ENCODE measurements at places on chromosomes 5 and 9.

DNA sequence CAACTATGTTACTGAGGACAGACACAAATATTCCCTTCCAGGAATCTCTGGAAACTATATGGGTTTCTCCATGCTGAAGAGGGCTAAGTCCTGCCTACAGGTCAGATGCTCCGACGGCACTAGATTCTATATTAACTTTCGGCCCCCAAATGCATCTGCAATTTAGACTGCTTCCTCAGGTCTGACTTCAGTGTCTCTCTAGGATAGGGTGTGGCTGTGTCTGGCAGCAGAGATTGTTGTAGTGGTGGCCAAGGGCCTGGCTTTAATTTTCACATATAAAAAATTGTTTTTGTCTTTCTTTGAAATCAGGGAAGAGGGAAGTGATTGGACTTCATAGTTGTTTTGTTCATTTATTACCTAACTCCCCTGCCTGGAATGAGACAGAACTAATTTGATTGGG lies 101.8 kb downstream of the PJA2 start:
- no peak for DNase-seq

DNA sequence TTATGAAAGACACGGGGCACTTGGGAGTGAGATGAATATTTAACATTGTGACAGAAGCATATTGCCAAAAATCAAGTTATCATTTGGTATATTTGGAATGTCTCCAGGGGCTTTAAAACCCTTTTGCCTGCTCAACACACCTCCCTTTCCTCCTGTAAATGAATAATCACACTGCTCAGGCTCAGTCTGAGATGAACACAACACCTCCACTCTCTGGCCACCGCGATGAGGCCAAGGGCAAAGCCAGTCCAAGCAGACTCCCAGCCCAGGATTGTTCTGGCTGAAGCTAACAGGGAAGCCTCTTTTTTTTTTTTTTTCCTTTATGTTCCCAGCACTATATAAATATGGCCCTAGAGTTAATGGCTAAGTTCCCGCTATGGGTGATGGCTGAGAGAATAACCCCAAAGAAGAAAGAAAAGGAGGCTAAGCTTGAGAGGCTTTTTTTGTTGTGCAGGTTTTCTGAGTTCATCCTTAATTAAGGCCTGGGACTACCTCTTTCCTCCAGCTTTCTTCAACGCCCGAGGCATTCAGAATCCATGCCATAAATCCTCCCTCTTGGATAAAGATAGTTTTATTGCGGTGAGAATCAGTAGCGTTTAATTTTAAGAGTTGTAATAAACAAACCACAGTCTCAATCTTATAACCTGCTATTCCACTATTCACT lies 10.5 kb upstream of the ERAP1 start:
- no peak for DNase-seq

GRCh38 chr5:176730815-176731475 lies 79.4 kb upstream of the UNC5A start:
- DNase-seq = peak; percentile 39

- DNase-seq = no peak
These were observed 75.9 kb downstream of the AUH start for GRCh38 chr9:91285729-91286353.

GRCh38 chr5:179322071-179323025 lies 22.9 kb downstream of the ADAMTS2 start:
- no peak for DNase-seq

GRCh38 chr5:141369994-141370848 lies at the start of gene PCDHGB3:
TSS of gene PCDHGB3 (plus strand) at chr5:141370242. CDS start at chr5:141370395, 153 bp downstream.
- DNase-seq = peak; percentile 84

DNA sequence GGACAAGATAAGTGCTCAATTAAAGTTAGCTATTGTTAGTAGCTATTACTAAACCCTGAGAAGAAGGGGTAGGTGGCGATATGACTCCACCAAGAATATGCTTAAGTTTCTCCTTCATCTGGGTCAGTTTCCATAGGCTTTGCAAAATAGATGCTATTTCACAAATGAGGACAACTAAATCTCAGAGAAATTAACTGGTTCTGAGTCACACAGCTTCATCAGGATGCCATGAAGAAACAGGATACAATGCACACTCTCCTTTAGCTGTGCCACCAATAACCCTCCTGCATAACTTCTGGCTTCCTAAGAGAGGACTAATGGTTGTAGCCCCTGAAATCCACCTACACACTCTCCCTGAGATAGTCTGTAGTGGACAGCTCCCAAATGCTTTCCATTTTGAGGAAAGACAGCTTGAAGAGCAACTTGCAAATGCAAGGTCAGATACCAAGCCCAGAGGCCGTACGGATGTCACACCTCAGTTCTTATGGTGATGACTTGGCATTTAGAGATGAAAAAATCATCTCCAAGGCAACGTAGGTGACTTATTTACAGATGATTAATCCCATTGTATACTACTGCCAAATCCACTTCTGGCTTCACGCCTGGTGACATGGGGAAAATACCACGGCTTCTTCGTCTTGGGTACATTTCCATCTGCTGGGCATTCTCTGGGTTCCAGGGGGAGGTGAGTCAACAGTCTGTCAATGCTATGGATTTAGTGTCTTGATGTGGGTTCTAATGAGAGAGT lies 251.4 kb upstream of the IL12B start:
- DNase-seq = no peak

GRCh38 chr5:15014809-15015208 lies 143.2 kb upstream of the ANKH start:
- no peak for DNase-seq

DNA sequence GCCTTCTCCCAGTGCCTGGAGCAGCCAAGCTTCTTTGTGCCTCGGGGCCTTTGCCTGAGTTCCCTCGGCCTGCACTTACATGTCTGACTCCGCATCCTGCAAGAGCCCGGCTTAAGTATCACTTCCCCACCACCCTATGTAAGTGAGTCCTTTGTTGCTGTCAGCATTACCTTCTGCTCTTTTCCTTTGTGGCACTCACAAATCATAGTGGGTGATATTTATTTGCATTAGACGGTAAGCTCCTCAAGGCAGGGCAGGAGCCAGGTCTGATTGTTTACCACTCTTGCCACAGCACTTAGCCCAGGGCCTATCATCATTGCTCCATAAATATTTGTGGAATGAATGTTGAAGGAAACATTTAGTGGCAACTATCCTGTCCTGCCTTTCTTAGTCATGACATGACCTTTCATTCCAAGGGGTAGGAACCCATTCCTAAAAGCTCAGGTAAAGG lies 4.8 kb downstream of the GM2A start:
- DNase-seq = no peak

GRCh38 chr5:155728857-155729683 lies 597.9 kb upstream of the SGCD start:
- peak; percentile 66 for DNase-seq

DNA sequence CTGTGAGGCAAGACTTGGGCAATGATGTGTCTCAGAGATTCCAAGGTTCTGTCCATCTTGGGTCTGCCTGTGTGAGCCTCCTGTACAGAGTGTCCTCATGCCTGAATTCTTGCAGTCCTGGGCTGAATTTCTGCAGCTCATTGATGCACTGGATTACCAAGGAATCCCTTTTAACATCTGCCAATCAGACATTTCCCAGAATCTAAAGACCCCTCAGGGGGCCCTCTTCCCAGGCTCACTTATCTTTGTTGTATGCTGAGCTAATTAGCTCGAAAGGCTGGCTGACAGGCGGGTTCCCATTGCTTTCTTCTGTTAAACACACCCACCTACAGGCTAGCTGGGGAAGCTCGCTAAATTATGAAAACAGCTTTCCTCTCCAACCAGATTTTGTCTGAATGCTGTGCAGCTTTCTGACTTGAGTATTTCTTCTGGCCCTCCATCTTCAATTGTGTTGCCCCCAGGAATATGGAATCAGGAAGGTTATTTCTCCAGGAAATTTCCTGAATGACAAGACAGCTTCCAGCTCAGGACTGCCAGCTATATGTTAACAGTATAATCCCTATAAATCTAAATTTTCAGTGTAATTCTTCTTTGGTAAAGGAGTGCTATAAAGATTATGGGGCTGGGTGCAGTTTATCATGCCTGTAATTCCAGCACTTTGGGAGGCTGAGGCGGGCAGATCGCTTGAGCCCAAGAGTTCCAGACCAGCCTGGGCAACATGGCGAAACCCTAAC lies at the start of gene LIX1:
Gene LIX1 (minus strand): TSS at position 91 of the 734 bp plus-strand sequence. CDS start 35 bp downstream, at position 56.
- no peak for DNase-seq

DNA sequence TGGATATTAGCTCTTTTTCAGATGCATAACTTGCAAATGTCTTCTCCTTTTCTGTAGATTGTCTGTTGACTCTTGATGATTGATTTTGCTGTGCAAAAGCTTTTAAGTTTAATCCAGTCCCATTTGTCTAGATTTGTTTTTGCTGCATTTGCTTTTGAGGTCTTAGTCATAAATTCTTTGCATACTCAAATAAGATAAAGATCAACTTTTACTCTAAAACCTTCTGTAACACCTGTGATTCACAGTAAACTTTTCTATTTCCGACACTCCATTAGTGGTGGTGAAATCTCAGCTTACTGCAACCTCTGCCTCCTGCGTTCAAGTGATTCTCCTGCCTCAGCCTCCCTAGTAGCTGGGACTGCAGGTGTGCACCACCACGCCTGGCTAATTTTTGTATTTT lies 239.0 kb upstream of the ST8SIA4 start:
- no peak for DNase-seq

- DNase-seq = no peak
These were observed 2.5 kb upstream of the CMBL start for GRCh38 chr5:10310066-10310779.

DNA sequence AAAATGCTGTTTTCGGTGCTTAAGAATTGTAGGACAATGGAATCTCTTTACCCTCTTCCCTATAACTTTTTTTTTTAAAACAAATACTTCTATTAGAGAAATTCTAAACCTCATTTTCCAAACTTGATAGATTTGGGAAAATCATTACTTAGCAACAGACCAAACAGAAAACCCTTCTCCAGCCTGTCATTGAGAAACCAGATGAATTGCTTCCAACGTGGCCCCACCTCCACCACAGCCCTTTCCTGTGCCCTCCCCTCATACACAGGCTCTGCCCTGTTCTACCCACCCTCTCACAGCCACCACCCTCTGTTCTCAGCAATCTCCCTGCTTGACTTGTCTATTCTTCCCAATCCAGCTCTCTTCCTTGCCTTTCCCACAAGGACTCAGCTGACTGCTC lies 221.2 kb downstream of the DMRT2 start:
- DNase-seq = no peak

- no peak for DNase-seq
These were observed 2.5 kb downstream of the TLX3 start for GRCh38 chr5:171311322-171312077.

DNA sequence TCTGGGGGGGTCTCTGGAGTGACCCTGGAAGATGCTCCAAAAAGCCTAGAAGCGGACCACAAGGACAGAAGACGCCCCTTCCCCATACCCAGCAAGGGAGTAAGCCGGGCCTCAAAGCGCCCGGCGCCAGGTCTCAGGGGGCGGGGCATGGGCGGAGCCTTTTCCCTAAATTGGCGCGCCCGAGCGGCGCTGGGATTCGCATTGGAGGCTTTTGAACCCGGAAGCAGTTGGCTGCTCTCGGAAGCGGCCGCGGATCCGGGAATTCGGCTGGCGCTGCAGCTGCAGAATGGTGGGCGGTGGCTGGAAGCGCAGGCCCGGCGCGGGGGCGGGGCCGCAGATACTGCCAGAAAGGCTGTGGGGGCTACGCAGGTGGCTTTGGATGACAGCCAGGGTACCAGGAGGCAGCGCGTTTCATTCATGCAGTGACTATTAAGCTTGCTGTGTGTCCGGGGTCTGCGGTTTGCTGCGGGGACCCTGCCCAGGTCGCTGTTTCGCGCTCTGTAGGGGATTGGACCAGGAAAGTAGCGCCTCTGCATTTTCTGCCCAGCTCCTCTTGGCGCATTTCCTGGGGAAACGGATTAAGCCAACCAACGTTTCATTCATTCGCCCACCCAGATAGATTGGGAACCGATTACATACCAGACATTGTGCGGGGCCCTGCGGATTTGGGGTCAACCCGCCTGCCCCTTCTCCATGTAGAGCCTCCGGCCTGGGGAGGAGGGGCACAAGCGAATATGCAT lies 83.0 kb upstream of the FREM1 start:
- DNase-seq = peak; percentile 93

GRCh38 chr9:78989031-78989658 lies 582.6 kb upstream of the TLE4 start:
- DNase-seq = no peak

GRCh38 chr9:112817860-112818203 lies 67.3 kb downstream of the SNX30 start:
- no peak for DNase-seq

DNA sequence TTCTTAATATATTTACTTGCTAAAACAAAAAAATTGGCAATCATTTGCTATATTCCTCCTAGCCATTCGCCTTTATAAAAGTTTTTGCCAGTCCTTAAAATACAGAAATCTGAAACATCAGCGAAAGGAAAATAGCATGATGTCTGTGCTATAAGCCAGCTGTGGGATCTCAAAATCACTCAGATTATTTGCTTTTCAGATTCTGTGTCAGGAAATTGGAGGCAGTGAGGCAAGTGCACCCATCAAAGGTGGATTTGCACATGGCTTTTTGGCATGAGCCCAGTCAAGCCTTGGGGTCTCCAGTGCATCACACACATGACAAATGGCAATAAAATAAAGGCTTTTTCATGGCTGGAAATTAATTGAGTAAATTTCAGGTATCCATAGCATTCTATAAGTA lies 196.8 kb upstream of the DAPK1 start:
- no peak for DNase-seq

DNA sequence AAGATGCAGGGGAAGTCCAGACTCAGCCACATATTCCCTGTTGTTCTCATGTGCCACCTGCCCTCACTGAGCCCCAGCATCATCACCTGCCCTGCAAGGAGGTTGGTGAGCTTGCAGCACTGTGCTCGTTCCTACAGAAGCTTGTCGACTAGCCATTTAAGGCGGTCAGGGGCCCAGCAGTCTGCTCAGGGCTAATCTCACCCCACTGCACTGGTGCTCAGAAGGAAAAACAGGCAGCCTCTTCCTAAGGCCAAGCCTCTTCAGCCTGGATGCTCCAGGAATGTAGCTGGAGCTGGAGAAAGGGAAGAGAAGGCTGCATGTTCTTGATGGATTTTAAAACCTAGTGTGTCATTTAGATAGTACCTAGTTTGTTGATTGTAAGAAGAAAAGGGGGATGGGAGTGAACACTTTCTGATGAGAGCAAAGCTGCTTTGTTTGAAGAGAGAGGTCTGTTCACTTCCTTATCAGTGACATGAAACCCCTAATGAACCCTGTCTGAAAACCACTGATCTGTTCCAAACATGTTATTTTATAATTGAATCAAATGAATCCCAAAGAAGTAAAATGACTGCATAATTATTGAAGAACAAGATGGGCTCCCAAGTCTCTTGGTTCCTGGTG lies 10.6 kb upstream of the ASPN start:
- no peak for DNase-seq

DNA sequence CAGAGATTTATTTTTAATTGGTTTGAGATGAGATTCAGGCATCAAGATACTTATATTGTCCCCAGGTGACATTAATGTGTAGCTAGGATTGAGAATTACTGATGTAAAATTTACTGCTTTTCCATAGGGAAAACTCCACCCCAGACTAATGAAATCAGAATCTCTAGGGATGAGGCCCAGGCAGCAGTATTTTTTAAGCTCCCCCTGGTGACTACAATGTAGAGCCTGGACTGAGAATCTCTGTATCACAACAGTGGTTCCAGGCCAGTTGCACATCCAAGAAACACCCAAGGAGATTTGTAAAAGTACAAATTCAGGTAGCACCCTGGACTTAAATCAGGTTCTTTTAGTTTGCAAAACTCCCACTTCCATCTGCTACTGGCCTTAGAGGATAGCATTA lies 185.7 kb downstream of the MARCHF11 start:
- DNase-seq = no peak

- no peak for DNase-seq
These were observed 319.1 kb downstream of the KIF4B start for GRCh38 chr5:155332618-155333017.

All from Right ventricle myocardium inferior (tissue), 1 donor.